H9 (cell line): ENCODE measurements at places on chromosomes 13 and 19. TPM values are rescaled to one million over a fixed set of nuclear protein-coding genes. Genes with fewer than 3 reads are reported as not detected.

ZNF700 gene
- total RNA-seq = 9.3 and 9.9 TPM in 2 replicates

VSIG10L gene
- total RNA-seq = 5.3 and 5.6 TPM in 2 replicates

APLP1 gene
- total RNA-seq = 29.9 and 36.9 TPM in 2 replicates

PDX1 gene
- total RNA-seq = not detected in 2 replicates

DNA sequence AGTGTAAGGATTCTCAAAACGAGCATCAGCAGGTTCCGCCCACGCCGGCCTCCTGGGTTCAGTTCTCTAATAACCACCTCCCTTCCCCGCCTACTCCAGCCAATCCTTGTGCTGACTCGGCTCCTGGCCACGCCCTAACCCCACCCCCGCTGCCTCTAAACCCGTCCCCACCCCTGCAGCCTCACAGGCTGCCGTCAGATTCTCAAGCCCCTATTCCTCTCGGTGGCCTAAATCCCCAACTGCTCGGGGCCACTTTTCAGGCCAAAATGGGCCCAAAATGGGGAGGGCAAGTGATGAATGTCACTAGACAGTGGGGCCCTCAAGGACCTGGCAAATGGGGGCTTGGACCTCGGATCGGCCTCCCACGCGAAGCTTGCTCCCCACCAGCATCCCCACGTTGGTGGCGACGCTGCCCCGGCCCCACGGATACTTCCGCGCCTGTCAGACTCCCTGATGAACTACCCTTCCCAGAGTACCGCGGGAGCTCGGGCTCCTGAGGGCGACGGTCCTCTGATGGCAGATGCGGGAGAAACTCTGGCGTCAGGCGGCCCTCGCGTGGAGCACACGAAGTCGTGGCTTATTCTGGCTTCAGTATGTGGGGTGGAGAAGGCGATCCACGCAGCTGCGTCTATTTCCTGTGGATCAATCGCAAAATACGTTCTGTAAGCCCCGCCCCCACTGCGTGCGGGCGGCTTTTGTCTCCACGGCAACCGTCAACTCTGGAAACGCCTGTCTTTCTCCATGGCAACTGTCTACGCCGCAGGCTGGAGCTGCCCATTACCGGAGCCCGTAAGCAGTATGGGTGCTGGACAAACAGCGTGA lies 24.8 kb downstream of the ZNF473 start:
- DNase-seq = no peak

DNA sequence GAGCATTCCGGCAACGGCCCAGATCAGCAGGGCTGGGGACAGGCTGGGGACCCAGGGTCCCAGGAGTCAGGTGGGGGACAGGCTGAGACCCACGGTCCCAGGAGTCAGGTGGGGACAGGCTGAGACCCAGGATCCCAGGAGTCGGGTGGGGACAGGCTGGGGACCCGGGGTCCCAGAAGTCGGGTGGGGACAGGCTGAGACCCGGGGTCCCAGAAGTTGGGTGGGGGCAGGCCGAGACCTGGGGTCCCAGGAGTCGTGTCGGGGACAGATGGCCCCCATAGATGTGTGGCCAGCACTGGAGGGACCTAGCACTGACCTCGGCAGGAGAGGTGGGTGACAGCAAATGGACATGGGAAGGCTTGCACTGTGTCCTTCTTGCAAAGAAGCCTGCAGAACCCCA lies 39.7 kb upstream of the SOX1 start:
- DNase-seq = no peak

GRCh38 chr19:41398598-41398997 lies 980 bp downstream of the BCKDHA start:
- no peak for DNase-seq

GRCh38 chr13:29421118-29421517 lies 174.4 kb downstream of the SLC7A1 start:
- DNase-seq = no peak

DNA sequence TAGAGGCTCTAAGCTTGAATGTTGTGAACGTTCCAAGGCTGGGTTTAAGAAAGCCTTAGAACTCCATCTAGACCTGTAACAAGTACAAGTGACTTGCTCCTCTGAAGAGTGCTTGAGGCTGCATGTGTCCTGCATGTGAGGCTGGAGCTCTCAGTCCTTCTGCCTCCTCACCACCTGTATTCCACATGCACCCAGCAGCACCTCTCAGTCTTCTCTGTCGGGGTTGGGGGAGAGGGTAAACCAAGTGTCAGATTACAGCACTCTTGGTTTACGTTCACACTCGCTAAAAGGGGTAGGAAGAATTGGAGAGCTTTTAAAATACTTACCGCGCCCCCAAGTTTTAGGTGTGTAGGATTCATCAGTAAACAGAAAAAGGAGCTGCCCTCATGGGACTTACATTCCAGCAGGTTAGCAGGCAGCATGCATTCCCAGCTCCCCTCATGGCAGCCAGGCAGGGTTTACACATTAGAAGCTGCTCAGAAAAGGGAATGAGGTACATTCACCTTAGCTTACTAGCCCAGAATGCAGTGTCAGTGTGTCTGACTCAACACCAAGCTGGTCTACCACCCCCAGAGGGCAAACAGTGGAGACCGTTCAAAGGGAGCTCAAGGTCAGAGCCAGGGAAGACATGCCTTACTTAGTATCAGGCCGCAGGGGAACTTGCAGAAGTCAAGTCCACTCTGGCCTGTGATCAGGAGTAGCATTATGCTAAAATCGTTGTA lies 248.1 kb downstream of the PCCA start:
- DNase-seq = no peak

- DNase-seq = peak; percentile 88
These were observed 99.9 kb downstream of the GNG7 start for GRCh38 chr19:2602391-2603181.

- DNase-seq = no peak
These were observed 158.1 kb downstream of the PCDH9 start for GRCh38 chr13:67071918-67072598.
